CD4-positive, alpha-beta T cell (primary cell): ENCODE measurements at places on chromosomes 11 and 22.

GRCh38 chr22:26131589-26132154 is 37.6 kb upstream of the SEZ6L start:
- DNase-seq: no peak

GRCh38 chr11:11553573-11553972 is 68.2 kb downstream of the GALNT18 start:
- no peak for DNase-seq

DNA sequence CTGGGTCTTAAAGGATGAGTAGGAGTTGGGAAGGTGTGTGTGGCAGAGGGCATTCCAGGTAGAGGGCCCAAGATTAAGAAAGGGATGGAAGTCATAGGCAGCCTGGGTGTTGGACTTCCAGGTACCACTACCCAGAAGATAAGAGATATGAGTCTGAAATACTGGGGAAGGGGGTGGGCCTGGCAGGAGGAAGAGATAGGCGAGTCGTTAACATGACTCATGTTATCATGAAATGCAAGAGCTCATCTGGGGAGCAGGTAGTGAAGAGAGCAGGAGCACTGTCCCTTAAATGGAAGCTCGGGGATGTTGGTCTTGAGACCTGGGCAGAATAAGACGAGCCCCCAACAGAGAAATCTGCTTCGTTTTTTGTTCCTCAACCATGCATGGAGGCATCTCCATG is 10.2 kb downstream of the ZC3H7B start:
- no peak for DNase-seq

DNA sequence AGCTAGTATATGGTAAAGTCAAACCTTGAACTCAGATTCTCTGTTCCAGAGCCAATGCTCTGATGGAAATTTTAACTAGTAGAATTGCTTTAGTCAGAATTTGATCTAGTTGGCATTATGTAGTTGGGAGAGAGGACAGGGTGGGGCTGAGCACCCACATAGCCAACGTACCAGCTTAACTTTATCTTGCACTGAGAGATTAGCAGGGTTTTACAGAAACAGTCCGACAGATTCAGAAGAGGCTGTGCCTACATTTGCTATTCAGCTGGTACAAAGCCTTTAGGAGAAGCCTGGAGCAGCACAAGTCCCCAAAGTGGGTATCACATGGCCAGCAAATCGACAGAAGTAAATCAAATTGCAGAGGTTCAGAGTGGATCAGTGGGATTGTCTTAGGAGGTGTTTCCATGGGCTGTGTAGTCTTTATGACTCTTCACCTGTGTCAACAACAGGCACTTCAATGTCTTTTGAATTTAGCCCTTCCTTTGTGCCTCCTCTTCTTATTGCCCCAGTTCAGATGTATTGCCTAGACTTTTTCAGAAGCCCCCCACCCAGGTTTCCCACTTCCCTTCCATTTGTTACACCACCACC is 7.3 kb upstream of the CSRP3 start:
- DNase-seq: no peak

GRCh38 chr22:20610243-20610686 is 102.9 kb downstream of the MED15 start:
- no peak for DNase-seq

DNA sequence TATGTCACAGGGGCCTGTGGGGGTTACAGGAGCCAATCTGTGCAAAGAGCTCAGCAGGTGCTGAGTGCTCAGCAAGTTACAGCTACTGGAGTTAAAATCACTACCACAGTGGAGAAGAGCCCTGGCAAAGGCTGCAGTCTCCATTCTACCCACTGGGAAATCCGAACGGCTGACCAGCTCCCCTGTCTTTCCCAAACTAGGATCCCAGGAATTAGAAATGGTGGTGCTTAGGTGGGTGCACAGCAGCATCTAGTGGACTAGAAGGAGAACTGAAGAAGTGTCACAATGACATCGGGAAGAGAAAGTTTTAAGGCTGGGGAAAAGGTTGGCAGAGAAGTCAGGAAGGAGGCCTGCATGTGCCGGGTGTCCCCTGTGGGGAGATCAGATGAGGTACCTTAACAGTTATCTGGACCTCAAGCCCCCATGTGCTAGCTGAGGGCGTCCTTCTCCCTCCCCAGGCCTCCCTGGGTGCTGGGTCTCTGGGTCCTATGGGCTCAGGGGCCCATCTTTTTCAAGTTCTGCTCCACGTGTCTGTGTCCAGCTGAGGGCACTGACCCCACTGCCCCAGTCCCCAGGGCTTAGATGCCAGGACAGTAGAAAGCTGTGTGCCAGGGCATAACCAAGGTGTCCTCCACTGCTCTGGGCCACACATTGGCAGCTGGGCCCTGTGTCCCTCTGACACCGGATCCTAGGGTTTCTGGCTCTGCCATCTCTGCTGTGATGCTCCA is 1.9 kb downstream of the PIWIL3 start:
- DNase-seq: no peak

DNA sequence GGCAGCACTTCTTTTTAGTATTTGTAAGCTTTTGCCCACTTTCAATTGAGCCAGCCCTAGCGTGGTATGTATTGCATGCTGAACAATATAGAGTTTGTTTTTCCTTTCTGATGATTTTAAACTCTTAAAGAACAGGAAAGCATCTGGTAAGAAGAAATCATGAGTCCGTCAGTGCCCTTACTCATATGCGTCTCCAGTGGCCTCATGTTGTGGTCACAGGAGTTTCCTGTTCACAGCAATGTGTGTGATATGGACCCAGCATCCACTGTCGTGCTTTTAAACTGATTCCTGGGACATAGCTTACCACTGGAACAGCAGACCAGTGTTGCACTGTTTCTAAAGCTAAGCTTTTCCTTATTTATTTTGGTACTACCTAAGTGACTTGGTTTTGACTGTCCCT is 40.1 kb downstream of the BID start:
- DNase-seq: peak; percentile 28

DNA sequence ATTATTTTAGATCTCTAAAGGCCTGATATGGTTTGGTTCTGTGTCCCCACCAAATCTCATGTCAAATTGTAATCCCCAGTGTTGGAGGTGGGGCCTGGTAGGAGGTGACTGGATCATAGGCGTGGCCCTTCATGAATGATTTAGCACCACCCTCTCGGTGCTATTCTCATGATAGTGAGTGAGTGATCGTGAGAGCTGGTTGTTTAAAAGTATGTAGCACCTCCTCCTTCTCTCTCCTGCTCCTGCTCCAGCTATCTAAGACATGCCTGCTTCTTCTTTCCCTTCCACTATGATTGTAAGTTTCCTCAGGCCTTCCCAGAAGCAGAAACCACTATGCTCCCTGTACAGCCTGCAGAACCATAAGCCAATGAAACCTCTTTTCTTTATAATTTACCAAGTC is 114.1 kb downstream of the SERGEF start:
- no peak for DNase-seq

- no peak for DNase-seq
Measured at GRCh38 chr11:108027057-108027456, 18.4 kb downstream of the CUL5 start.

GRCh38 chr22:46070803-46071450 is 79.4 kb upstream of the PPARA start:
- DNase-seq: no peak

GRCh38 chr11:6547177-6547576 is 50.1 kb downstream of the DNHD1 start:
- DNase-seq: no peak

GRCh38 chr22:31661851-31662667 is at the start of gene PISD:
Gene PISD (minus strand): TSS chr22:31662215. CDS start chr22:31662208, 7 bp downstream.
- peak; percentile 96 for DNase-seq

DNA sequence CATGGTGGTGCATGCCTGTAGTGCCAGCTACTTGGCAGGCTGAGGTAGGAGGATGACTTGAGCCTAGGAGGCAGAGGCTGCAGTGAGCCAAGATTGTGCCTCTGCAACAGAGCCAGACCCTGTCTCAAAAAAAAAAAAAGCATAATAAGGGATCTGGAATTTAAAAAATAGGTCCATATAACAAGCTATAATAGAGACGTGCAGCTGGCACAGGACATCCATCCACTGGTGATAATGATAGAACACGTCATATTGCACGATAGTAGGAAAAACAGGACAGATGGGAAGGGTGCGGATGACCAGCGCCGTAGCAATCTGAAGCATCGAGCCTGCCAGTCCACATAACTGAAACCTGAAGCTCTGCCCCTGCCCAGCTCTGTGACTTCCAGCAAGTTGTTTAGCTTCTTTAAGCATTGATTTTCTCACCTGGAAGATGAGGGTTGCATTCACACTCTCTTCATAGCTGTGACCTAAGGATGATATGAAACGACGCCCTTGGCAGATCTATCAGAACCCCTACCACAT is 60.3 kb upstream of the PRODH start:
- DNase-seq: no peak

GRCh38 chr11:129987950-129988349 is 14.7 kb downstream of the PRDM10 start:
- no peak for DNase-seq

DNA sequence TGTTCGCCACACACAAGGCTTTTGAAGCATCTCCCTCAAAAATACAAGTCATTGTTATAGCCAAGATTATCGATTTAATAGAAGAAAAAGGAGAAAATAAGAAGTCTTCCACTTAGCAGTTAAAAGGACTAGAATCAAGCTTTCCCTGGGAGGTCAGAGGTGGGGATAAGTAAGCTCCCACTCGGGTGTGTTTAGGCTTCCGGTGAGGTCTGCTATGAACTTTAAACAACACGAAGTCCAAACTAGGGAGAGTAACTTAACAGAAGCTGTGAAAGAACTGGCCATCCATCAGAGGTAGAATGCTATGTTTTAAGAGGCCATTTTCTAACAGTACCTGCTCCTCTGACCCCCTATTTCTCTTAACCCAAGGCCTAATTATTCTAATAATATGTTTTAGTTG is 91.4 kb upstream of the APOA1 start:
- DNase-seq: no peak

DNA sequence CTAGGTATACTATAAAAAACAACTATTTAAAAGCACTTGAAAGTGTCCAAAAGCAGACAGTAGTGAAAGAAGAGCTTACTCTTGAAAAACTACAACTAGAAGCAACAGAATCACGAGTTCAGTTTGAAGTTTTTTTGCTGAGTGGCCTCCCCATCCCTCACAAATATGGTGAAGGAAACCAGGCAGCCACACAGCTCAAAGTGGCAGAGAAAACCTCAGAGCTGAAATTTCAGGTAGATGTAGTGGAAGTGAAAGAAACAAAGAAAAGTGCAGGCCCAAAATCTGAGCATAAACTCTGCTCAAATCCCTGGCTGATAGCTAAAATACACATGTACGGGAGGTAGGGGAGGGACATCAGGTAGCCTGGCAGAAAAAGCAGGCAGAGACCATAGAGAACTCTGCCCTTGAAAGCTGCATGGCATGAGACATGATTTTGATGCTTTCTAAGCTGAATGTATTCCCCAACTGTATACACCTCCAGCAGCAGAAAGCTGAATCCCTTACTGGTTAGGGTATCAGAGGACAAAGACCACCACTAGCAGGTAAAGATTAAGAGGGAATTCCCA is 12.1 kb downstream of the BTBD10 start:
- DNase-seq: no peak

DNA sequence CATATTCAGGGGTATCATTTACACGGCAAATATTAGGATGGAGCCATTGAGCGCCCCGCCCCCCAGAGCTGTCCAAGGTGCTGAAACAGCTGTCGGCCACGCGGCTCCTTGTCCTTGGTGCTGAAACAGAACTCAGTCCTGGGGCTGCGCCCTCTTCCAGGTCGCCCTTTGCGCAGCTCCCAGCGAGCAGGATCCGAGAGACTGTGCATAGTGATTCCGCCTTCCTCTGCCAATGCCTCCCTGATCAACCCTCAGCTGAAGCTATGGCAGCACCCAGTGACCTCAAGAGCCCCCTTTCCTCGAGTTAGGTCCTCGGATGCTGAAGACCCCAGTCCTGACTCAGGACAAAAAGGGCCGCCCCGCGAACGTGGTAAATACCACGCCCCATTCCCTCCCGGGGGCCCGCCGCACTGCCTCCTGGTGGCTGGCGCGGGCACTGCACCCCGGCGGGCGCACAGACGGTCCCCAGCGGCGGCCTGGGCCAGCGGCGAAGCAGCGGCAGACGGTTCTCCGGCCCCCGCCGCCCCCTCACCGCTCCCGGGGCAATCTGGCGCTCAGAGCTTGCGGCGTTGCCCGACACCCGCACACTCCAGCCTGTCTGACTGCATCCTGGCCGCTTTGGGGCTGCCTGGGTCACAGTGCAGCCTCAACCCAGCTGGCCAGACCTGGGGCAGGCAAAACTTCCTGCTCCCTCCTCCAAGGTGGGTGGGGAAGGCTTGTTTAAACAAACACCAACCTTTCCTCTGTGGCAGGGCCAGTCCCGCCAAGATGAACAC is 13.4 kb downstream of the SYT7 start:
- peak; percentile 80 for DNase-seq

DNA sequence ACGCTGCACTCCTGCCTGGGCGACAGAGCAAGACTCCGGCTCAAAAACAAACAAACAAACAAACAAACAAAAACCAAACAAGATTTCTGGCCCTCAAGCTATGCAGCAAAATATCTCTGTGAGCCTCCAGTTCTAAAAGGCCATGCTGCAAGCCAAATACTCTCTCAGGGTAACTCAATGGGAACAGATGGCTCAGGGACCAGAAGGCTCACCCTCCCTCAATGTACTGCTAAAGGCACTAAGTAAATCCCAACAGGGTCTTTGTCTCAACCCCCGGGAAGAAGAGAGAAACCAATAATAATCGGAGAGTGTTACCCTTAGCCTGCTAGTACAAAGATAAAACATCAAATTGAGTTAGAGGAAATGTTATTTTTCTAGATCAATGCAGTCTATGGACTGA is 119.7 kb upstream of the ZC3H12C start:
- no peak for DNase-seq

DNA sequence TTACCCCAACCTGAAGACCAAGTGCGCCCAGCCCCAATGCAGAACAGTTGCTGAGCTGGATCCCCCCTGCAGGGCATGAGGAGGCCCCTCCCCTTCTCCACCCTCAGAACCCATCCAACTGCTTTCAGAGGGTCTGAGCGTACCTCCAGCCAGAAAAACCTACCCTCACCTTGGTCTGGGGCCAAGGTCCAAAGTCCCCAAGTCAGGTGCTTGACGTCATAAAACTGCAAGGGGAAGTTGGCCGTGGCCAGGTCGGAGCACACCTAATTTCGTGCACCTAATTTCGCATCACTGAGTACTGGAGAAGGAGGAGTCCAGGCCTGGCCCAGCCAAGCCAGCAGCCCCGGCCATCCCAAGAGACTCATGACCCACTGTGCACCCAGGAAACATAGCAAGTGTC is 289.8 kb downstream of the CTTN start:
- DNase-seq: no peak

GRCh38 chr22:29718949-29719898 is 579 bp upstream of the CABP7 start:
- no peak for DNase-seq

DNA sequence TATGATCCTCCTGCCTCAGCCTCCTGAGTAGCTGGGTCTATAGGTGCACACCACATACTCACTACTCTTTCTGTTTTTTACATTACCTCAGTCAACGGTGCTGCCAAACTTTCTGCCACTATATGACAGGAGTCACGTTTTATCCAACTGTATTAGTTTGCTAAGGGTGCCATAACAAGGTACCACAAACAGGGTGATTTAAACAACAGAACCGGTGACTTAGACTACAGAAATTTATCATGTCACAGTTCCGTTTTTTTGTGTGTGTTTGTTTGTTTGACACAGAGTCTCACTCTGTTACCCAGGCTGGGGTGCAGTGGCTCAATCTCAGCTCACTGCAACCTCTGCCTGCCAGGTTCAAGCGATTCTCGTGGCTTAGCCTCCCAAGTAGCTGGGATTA is 6.3 kb upstream of the SWAP70 start:
- DNase-seq: no peak

- no peak for DNase-seq
Measured at GRCh38 chr11:111554532-111554931, 14.0 kb downstream of the LAYN start.
